ENCODE measurements at places on chromosomes 1 and 21.

- DNase-seq: no peak
Observed at GRCh38 chr1:92832537-92833114, 786 bp downstream of the RPL5 start.

DNA sequence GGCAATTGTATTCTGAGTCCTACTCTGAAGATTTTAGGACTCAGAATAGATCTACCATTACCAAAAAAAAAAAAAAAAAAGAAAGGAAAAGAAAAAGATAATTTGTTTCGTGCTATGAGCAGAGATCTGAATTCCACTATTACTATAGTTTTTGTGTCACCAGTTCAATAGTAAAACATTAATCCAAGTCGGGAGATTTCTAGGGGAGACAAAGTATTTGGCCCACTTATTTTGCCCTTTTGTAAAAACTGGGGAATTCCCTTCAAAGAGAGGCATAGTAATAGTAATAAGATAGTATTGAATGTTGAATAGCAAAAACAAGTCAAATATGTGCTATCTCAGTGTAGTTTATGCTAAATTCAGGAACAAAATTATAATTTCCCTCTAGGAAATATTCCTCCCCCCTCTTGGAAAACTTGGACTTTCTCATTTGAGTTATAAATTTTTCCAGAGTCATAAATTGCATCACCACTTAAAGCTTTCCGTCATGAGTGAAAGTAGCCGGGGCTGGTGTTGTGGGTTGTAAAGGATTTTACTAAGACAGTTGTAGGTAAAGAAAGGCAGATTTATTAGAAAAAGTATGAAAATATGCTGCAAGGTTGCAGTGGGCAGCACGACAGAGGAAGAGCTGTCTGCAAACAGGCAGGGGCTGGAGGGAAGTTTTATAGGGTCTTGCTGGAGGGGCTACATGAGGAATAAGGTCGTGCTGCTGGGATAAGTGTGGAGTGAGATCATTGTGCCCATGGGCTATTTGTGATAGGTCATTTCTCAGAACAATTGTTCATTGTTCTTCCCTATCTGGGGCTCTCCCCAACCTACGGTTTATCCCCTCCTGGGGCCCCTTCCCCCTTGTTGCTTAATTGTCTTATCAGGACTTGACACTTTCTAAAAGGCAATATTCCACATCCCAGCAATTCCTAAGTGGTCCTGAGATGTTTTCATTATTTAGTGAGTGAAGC, 1009.9 kb downstream of the PLA2G4A start:
- DNase-seq: no peak

DNA sequence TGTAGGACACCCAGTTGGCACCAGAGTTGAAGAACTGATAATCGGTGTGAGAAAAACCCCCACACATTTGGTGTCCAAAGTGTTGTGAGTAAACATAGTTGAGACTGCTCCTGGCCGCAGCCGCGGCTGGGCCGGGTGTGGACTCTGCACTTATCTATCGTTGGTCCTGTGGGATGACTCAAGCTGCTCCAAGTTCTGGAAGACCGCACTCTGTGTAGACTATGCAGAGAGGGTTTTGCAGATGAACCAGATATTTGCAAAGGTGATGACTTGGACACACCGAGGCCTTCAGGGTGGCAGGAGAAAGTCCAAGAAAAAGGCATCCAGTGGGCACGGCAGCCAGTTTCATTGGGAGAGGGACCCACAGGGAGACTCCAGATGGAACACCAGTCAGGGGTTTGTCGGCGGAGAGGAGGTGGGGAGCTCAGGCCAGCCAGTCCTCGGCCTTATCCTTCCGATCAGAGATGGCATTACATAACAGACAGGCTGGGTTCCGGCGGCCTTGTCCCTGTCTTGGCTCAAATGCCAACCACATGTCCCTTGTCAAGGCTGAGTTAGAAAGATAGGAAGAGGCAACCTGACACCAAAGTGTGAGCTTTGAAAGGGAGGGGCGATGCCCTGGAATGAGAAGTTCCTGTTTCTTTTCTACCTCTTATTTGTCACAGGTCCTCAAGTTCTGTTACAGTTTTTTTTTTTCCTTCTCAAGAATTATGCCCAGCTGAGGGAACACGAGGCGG, 21.1 kb downstream of the C2CD2 start:
- DNase-seq: no peak

GRCh38 chr1:81873946-81874345, 73.2 kb downstream of the ADGRL2 start:
- no peak for DNase-seq

GRCh38 chr1:235938709-235939479, 72.2 kb upstream of the LYST start:
- no peak for DNase-seq

DNA sequence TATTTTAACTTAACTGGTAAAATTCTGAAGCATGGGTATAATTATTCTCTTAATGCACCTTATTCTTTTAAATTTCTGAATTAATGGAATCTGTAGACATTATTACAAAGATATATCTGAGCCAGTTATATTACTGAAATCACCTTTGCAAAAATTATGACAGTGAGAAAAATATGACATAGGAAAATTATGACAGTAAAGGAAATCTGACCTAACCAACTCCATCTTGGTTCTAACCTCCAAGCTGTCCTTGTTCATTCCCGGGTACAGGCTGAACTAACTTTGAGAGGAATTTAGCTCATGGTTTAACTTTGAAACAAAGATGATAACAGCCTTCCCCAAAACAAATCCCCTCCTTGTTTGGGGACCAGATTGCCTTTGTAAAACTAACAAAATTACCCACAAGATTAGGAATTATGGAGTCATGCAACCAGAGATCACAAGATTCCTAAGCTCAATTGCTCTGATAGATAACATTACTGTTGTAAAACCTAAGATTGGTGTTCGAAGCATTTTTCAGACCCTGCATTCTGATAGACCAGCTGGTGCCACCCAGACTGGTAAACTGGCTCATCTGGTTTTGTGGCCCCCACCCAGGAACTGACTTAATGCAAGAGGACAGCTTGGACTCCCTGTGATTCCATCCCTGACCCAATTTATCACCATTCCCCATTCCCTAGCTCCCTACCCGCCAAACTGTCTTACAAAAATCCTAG, 9.4 kb upstream of the CD55 start:
- DNase-seq: no peak

- DNase-seq: no peak
Observed at GRCh38 chr1:12166834-12167492, at the start of gene TNFRSF1B. TSS of gene TNFRSF1B (plus strand) at chr1:12166991. CDS start at chr1:12167092, 101 bp downstream.

- no peak for DNase-seq
Observed at GRCh38 chr1:236144446-236145150, 2.3 kb downstream of the GPR137B start.

GRCh38 chr1:21706151-21706835, 37.1 kb upstream of the RAP1GAP start:
- no peak for DNase-seq

- no peak for DNase-seq
Observed at GRCh38 chr1:61028136-61028535, 54.2 kb upstream of the NFIA start.

DNA sequence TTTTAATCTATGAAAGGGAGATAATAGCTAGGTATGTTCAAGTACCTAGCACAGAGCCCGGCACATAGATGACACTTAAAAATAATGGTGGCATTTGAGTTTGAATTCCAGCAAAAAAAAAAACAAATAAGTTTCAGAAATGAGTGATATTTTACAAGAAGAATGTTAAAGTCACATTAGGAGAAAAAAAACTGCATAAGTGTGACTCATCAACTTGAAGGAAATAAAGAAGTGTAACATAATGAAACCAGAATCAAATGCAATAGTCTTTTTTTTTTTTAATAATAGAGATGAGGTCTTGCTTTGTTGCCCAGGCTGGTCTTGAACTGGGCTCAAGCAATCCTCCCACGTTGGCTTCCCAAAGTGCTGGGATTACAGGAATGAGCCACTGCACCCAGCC, 17.1 kb downstream of the DNASE2B start:
- DNase-seq: no peak

DNA sequence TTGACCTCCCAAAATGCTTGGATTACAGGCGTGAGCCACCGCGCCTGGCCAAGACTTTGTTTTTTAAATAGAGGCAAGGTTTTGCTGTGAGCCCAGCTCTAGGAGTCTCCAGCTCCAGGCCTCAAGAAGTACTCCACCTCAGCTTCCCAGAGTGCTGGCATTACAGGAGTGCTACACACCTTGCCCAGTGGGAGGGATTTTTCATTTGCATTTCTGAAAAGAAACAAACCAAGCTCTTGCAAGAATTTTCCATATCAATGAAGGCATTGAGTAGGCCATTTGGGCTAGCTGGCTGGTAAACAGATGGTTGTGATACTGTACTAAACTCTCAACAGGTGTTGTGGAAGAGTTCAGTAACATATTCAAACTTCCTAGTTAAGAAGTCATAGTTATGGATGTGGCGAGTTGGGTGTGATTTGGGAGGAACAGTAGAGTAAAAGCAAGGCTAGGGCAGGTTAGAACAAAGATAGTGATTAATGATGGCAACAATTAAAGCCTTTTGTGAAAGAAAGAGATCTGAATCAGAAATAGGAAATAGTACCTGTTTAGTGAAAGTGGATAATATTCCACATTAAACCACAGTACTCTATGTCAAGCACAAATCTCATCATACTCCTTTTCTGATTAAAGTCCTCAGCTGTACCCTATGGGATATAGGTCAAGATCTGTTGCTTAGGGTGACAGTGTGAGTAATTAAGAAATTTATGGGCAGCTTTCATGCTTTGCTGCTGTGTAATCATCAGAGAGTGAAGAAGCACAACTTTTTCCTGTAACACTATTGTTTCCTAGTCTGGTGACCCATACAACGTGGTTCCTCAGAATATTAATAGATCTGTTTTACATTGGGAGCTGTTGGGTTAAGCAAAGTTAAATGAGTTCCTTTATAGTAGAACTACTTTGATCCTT, 10.7 kb downstream of the AKIRIN1 start:
- no peak for DNase-seq

DNA sequence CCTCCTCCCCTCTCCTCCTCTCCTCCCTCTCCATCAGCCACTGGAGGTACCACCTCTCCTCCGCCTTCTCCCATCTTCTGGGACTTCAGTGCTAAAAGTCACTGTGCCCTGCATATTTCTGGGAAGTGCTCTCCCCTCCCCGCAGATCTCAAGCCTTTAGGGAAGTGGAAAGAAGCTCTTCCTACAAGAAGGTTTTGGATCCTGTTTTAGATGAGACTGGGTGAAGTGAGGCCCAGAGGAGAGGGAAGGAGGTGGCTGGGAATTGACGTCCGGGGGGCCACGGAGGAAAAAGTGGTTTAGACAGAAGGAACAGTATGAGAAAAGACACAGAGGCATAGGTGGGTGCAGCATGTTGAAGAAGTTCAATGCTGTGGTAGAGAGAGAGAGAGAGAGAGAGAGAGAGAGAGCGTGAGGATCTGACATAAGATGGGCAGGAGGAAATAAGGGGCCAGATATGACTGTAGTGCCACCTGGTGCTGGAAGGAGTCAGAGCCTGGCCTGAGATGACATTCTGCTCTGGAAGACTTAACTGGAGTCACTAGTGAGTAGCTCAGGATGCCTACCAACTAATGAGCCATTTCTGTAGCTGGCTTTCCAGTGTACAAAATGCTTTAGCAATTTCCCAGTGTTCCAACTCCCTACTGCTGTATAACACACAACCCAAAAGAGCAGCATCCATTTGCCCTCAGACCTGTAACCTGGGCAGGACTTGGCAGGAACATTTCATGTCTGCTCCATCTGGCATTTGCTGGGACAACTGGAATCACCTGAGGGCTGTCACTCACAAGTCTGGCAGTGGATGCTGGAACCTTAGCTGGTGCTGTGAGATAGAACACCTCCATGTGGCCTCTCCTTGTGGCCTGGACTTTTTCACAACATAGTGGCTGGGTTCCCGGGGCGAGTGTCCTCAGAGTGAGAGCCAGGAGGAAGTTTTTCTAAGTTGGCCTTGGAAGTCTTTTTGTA, 16.6 kb upstream of the ZSCAN20 start:
- peak; percentile 65 for DNase-seq

GRCh38 chr21:38930853-38931252, 125.1 kb downstream of the ETS2 start:
- no peak for DNase-seq

DNA sequence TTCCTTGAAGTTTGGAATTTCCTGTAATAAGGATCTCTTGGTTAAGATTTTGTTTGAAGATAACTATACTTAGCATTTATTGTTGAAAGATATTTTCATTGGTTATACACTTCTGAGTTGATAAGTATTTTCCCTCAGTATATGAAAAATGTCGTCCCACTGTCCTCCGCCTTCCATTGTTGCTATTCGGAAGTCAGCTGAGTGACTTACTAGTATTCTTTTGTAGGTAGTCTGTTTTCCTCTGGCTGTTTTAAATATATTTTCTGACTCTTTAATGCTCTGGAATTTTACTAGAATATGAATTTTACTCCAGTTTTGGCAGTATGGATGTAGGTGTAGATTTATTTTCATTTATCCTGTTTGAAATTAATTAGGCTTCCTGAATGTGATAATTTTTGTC, 498.7 kb upstream of the NFIA start:
- no peak for DNase-seq

DNA sequence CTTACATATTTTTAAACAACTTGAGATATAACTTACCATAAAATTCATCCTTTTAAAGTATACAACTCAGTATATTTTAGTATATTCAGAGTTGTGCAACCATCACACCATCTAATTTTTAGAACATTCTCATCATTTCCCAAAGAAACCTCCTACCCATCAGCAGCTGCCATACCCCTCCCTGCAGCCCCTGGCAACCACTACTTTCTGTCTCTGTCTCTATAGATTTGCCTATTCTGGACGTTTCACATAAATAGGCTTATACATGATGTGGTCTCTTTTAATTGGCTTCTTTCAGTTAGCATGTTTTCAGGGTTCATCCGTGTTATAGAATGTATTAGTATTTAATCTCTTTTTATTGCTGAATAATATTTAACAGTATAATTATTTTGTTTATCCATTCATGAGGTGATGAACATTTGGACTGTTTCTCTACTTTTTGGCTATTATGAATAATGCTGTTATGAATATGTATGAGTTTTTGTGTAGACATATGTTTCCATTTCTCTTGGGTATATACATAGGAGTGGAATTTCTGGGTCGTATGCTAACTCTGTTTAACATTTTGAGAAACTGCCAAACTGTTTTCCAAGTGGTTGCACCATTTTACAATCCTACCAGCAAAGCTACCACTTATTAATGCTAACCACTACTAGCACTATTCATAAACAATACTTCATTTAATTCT, 29.5 kb downstream of the WDR26 start:
- no peak for DNase-seq

DNA sequence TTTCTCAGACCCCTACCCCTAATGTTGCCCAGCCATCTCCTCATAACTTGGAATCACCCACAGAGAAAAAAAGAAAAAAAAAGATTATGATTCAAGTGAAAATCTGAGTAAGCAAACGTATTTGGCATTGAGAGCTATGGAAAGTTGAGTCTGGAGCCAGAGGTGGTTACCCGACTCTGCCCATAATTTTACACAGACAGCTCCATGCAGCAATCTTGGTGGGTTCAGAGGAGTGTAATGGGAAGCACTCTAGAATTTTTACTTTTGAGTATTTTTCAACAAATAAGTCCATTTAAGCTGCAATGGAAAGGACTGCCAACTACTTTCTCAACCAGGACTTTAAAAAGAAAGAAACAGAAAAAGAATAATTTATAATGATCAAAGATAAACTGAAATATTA, 62.7 kb downstream of the ZC3H11B start:
- DNase-seq: no peak

Data from renal cortex interstitium (tissue), 15 donors.